Neural progenitor cell (in vitro differentiated cells): ENCODE measurements at places on chromosomes 2 and 18. TPM values are rescaled to one million over a fixed set of nuclear protein-coding genes. Genes with fewer than 3 reads are reported as not detected.
A peak's percentile ranks its signal among the peaks of the same experiment; 100 is the strongest.

DNA sequence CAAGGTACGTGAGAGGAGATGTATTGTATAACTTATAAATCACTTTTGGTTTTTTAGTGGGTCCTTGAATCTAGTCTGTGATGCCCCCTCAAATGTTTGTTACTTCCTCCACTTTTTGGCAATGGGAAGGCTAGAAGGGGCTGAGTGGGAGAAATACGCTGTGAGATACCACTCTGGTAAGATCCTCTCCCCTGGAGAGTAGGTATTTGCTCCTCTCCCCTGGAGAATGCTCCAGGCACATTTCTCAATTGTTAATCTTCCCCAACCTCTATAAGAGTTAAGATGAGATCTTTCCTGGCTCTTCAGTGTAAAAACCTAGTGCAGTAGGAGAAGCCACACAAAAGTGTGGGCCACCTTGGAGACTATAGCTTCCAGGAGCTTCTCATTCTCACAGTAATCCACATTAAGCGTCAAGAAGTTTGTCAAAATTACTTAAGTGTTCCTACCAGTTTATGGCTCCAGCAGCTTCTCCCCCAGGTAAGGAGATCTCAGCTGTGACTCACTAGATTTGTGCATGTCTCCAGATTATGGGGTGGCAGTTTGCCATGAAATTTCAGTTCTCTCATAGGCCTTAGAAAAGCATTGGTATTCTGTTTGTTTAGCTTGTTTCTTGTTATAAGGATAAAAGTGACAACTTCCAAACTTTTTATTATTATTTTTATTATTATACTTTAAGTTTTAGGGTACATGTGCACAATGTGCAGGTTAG, 182.6 kb downstream of the FSIP2 start:
- no peak for DNase-seq

Gene ST8SIA5
- total RNA-seq, result 0.03 and 0.04 TPM in 2 replicates

Gene ALPP
- not detected in 2 replicates for total RNA-seq

Gene MAPK4
- 7.0 and 7.9 TPM in 2 replicates for total RNA-seq

Gene LONRF2
- 0.34 and 0.37 TPM in 2 replicates for total RNA-seq

GRCh38 chr2:23850564-23851256, 76.2 kb downstream of the ATAD2B start:
- no peak for DNase-seq

DNA sequence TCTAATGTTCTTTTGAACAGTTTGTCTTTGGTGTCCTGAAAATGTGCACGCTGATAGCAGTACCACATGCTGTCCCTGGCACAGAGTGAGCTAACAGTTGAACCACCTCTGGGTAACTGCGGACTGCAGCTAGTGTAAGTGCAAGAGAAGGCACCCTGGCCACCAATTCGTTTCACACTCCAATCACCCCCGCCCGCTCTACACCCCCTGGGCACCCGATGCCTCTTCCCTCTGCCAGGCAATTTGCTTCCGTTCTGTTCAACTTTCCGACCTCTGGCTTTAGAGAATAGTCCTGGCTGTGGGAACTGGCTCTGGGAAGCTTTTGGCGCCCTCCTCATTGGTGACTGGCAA, 1.4 kb downstream of the DOCK10 start:
- peak; percentile 7 for DNase-seq

GRCh38 chr18:26482569-26482968, 65.8 kb downstream of the KCTD1 start:
- peak; percentile 80 for DNase-seq

DNA sequence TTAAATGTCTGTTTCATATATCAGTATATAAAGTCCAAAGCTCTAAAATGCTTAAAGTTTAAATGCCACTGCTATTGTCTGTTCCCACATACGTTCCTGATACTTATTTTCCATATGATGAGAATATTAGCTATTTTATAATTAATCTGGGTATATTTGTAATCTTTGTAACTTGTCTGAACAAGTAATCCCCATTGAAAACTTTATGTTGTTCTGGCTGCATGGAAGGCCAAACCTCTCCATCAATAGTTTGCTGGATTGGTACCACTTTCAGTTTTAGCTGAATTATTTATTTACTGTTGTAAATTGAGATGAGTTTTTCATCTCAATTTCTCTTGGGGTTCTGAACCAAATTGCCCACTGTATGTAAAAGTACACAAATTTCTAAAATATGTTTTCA, 1.5 kb downstream of the MBD5 start:
- no peak for DNase-seq

Gene GKN2
- total RNA-seq, result not detected in 2 replicates

Gene BCL11A
- 0.67 and 1.0 TPM in 2 replicates for total RNA-seq

DNA sequence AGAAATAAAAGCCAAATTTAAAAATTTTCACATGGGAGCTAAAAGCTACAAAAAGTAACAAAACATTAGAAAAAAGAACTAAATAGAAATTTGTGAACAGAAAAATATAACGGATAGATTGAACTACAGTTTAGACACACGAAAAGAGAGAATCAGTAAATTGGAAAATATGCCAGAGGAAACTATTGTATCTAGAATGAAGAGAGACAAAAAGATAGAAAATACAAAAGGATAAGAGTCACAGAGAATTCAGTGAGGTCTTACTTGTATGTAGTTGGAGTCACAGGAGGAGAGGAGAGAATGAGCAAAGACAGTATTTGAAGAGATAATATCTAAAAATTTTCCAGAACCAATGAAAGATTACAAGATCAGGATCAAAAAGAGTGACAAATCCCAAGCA, 11.3 kb upstream of the MCFD2 start:
- DNase-seq, result no peak

- no peak for DNase-seq
Observed at GRCh38 chr2:84940088-84940470, 30.9 kb upstream of the KCMF1 start.

Gene NXPH2
- total RNA-seq, result 2.7 and 4.3 TPM in 2 replicates

GRCh38 chr2:168686452-168687191, 115.8 kb upstream of the NOSTRIN start:
- DNase-seq, result no peak

- DNase-seq, result no peak
Observed at GRCh38 chr2:80942766-80943165, 638.2 kb upstream of the LRRTM1 start.

Gene RND3
- 4.0 and 6.4 TPM in 2 replicates for total RNA-seq

DNA sequence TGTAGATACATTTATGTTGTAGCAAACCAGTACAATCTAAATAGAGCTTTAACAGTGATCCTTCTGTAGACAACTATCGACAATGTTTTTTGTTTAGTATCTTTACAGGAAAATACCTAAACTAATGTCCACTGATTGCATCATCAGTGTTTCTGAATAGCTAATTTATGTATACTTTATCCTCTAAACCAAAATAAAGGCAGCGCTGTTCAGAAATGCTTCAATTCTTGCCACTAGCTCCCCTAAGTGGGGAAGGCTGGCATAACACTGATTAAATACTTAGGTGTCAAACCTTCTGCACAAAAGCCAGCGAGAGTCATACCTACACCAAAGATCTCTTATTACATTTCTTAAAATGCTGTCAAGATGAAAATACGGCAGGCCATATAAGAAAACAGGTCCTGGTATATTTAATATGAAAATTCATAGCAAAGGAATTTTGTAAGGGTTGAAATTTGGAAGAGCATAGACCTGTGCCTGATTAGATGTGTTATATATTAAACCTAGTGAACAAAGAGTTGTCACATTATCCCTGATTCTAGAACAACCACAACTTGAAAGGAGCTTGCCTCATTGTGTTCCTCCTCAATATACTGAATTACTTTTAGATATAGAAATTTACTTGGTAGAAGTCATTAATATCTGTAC, 1693.4 kb upstream of the SLC39A10 start:
- peak; percentile 48 for DNase-seq

GRCh38 chr2:120536141-120536540, 190.2 kb downstream of the INHBB start:
- DNase-seq, result no peak

Gene IL1F10
- not detected in 2 replicates for total RNA-seq

Gene IGFBP5
- total RNA-seq, result 150 and 249 TPM in 2 replicates

DNA sequence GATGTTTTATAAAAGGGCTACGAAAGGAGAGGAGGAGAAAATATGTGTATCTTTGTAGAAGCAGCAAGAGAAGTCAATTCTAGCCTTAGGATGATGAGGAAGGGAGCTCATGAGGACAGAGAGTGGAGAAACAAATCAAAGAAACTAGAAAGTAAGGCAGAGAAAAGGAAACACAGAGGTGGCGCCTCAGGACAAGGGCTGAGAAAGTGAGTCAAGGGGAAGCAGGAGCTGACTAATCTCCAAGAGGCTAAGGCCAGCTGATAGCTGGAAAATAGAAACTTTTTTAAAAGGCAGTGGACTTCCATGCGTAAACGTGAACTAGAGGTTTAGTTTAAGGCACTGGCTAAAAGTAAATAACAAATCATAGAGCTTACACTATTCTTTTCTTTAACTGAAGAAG, 173.3 kb downstream of the ANKRD44 start:
- DNase-seq, result no peak

DNA sequence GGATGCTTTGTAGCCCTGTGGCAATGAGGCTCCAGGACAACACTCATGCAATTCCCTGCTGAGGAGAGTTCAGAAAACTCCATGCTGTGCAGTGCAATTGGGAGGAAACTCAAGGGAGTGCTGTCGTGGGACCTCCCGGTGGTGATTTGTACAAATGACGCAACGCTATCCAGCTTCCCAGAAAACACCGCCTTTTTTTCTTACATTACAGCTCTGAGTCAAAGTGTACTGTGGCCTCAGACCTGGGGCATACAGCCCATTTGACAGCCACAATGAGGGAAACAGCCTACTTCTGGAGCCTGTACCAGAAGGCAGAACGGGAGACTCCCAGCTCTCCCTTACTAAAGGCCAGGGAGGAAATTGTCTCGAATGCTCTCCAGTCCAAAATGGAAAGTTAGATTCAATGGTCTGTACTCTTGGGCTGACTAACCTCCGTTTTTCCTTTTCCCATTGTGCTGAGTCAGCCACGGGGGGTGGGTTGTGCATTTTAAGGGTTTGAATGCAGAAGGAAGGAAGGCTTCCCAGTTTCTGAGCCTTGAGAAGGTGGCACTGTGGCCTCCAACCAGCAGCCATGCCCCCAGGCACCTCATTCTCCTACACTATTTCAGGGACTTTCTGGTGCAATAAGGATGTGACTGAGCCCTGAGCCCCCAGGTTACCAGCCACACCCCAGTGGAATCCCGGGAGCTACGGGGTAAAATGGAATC, 16.4 kb upstream of the CYP1B1 start:
- no peak for DNase-seq

DNA sequence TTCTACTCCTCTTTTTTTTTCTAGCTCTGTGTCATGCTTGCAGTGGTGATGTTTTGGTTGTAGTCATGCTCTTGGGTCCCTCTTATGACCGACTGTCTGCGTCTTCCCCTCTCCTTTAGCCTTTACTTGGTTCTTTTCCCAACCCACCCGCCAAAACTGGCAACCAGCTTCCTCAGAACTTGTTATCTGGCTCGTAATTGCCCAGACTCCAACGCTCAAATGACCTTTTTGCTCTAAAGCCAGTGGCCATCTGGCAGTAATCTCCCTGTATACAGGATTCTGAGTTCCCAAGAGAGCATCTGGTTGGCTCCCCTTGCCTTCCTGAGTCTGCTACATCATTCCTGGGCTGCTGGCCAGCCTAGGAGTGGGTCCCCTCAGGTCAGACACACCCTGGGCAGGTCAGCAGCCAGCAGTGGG, 147.2 kb downstream of the MGAT5 start:
- no peak for DNase-seq

GRCh38 chr18:5414546-5414945, 119.0 kb upstream of the ZBTB14 start:
- peak; percentile 77 for DNase-seq

- DNase-seq, result no peak
Observed at GRCh38 chr18:13940326-13940725, 25.0 kb upstream of the MC2R start.

GRCh38 chr2:120660771-120661459, 74.8 kb upstream of the GLI2 start:
- no peak for DNase-seq

Gene DYNAP
- not detected in 2 replicates for total RNA-seq

- peak; percentile 62 for DNase-seq
Observed at GRCh38 chr2:118832791-118833715, 14.4 kb downstream of the EN1 start.

- DNase-seq, result no peak
Observed at GRCh38 chr2:169702996-169703395, 8.7 kb downstream of the PHOSPHO2 start.

Gene PROKR1
- 1.8 and 2.1 TPM in 2 replicates for total RNA-seq

Gene NAT8
- total RNA-seq, result not detected in 2 replicates

- DNase-seq, result no peak
Observed at GRCh38 chr2:223221139-223221835, 169.3 kb downstream of the KCNE4 start.

Gene PLCD4
- 0.12 and 1.1 TPM in 2 replicates for total RNA-seq

GRCh38 chr18:58980991-58981390, 116.3 kb downstream of the ZNF532 start:
- DNase-seq, result no peak

GRCh38 chr2:61016392-61017002, 1.0 kb upstream of the PEX13 start:
- peak; percentile 12 for DNase-seq

Gene COL3A1
- 0.22 TPM in 1 of 2 replicates, not detected in the other for total RNA-seq

- no peak for DNase-seq
Observed at GRCh38 chr2:25618676-25619075, 54.7 kb downstream of the DTNB start.

Gene MGAT4A
- total RNA-seq, result 6.1 and 8.0 TPM in 2 replicates

Gene TGFA
- 0.37 TPM in 1 of 2 replicates, not detected in the other for total RNA-seq

- DNase-seq, result peak; percentile 85
Observed at GRCh38 chr2:167406558-167406957, 518.3 kb downstream of the XIRP2 start.

GRCh38 chr18:45645610-45646009, 30.3 kb downstream of the SLC14A2 start:
- DNase-seq, result no peak

Gene AP1S3
- total RNA-seq, result 4.9 and 5.1 TPM in 2 replicates

GRCh38 chr18:6022845-6023244, 127.5 kb upstream of the TMEM200C start:
- DNase-seq, result peak; percentile 89

Gene MRPS5
- 56.2 and 75.2 TPM in 2 replicates for total RNA-seq

DNA sequence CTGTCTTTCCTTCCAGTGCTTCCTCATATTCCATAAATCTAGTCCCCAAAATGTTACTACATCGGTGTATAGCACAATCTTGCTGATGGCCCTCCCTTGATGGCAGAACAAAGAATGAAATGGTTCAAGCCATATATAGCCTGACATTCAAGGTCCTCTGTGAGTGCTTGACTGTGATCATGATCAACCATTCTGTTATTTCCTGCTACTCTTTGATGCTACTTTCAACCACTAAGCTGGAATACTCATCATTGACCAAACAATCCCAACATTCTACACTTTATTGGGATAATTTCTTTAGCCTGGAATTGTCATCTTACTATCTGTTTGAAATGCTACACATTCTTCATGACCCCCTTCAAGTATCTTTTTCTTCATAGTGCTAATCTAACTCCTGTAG, 633.9 kb downstream of the PLCL1 start:
- DNase-seq, result no peak

Gene CCDC74B
- total RNA-seq, result 8.8 and 13.8 TPM in 2 replicates

DNA sequence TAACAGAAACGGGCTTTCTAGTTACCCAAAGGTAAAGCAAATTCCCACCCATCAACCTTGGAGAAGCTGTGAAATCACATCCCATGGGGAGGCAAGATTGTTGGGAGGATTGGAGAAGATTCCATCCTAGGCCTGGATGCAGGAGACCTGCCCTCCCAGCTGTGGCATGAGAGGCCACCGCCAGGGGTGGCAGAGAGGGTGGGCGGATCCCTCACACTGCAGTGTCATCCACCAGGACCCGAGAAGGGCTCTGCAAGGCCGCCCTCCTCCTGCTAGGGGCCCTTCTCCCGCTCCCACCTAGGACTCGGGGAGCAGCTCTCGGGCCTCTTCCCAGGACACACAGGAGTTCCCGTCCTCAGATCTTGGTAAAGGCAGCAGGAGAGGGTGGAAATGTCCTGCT, 15.5 kb upstream of the ATG16L1 start:
- DNase-seq, result peak; percentile 13
